ENCODE measurements at places on chromosomes 5 and 9.

- no peak for DNase-seq
Observed at GRCh38 chr5:113182658-113183344, 206.2 kb downstream of the DCP2 start.

DNA sequence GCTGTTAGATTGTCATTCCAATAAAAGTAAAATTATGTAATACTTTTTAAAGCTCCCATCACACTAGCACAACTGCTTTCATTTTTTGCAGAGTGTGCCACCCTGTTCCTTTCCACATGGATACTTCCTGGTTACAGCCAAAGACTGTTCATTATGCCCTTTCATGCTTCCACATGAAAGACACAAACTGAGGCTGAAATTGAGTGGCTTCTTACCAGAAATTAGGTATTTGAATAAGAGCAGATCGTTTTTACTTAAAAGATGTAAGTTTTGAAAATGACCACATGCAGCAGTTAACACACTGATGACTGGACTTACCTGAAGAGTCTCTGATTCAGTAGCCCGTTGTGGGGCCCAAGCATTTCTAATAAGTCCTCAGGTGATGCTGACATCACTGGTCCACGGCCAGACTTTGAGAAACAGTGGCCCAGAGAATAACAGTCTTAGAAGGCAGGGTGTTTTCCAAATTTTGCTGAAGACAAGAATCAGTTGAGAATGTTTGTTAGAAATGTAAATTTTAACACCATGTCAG is 187.6 kb upstream of the DMRT1 start:
- no peak for DNase-seq

DNA sequence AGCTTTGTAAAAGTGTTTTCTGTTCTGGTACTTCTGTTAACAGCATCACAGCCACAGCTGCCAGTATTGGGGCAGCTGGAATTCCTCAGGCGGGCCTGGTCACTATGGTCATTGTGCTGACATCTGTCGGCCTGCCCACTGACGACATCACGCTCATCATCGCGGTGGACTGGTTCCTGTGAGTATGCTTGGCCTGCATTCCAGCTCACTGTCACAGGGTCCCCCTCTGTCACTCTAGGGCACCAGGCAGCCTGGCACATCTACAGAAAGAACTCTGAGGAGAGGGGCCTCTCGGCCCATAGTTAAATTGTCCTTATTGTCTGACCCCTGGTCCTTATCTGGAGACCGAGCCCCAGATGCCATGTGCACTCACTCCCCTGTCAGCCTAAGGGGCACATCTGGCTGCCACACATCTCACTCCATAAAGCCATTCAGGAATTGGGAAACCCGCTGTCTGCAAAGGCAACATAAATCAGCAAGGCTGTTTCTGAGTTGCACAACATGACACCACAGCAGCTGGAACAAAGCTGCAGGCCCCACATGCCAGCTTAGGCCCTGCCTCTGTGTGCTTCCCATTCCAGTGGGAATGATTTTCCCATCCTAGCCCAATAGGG is 77.5 kb downstream of the SLC1A3 start:
- DNase-seq = peak; percentile 72

GRCh38 chr9:92934321-92934720 is 13.0 kb upstream of the FGD3 start:
- no peak for DNase-seq

GRCh38 chr5:53418409-53418808 is 62.0 kb upstream of the FST start:
- DNase-seq = no peak

GRCh38 chr9:3398232-3398648 is 127.6 kb downstream of the RFX3 start:
- DNase-seq = no peak

DNA sequence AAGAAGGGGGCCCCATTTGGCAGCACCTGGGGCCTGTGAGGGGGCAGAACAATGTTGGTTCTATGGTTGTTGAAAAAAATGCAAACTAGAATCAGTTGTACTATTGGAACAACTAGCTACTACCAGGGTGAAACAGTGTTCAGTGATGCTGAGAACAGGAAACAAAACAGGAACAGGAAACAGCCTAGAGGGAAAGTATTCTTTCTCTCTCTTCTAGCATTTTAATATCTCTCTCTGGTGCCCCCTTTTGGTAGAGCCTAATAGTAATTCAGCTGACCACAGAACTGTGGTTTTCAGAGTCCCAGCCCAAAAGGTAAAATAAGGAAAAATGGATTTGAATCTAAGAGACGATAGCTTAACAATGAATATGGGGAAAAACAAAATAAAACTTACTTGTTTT is 138.0 kb upstream of the KCNN2 start:
- no peak for DNase-seq

DNA sequence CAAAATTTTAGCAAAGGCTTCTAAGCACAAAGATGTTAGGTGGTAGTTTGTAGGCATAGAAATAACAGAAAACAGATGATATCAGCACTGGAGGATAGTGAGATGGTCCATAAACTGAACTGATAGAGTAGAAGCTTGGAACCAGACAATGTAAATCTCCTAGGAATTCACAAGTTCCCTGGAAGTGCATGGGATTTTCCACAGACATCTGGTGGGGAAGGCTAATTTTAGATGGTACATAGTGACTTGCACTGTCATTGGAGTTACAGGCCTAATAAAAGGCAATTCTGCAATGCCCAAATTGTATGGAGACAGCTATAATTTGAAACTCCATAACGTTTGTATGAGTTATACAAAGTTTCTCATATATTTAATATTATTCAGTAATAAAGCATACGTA is 653.0 kb upstream of the MEF2C start:
- no peak for DNase-seq

- DNase-seq = no peak
Observed at GRCh38 chr5:95995962-95996489, 34.4 kb upstream of the ELL2 start.
